ENCODE measurements at places on chromosomes 4 and X.
A peak's percentile ranks its signal among the peaks of the same experiment; 100 is the strongest.

DNA sequence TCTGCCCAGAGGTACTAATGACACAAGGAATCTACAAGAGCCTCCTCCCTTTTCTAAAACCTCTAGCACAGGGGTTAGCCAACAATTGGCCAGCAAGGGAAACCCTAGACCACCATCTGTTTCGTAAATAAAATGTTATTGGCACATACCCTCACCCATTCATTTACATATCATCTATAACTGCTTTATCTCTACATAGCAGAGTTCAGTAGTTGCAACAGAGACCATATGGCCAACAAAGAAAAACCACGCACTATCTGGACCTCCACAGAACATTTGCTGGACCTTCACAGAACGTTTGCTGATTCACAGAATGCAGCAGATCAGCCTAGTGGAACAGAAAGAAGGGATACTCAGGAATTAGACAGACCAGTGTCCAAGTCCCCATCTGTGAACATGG is 9.4 kb downstream of the SLC2A9 start:
- no peak for DNase-seq

GRCh38 chr4:103365285-103365684 is 167.1 kb upstream of the CENPE start:
- DNase-seq: no peak

DNA sequence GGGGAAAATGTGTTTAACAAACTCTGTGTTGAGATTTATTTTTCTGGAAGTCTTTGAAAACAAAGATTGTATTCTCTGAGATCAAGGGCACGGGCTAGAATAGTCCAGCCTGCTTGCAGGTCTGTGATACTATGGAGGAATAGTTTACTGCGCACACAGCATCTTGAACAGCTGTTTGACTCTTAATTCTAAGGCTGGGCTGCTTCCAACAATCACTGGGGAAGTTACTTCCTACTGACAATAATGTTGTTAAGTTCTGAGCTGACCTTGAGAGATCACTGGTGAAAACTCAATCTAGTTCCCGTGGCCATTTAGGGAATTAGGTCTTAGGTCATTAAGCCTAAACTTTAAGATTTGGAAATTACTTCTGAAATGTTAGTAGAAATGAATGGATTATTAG is 416.1 kb upstream of the FTHL17 start:
- no peak for DNase-seq

DNA sequence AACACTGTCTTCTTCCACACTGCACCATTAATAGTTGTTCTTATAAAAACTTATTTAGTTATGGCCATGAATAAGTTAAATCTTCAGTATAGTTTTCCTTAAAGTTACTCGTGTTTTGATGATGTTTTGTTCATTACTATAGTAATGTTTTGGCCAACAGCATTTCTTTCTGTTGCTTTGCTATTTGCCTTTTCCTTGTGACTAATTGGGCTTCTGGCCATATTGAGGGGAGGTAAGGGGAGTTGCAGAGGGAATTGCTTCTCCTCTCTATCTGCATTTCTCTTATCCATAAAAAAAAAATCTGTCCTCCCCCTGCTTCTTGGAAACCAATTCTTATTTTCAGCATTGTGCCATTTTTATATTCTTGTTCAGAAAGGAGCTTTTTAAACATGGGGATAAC is 42.7 kb upstream of the ZCCHC12 start:
- DNase-seq: no peak

GRCh38 chrX:108270280-108270679 is 167.9 kb downstream of the COL4A6 start:
- no peak for DNase-seq

DNA sequence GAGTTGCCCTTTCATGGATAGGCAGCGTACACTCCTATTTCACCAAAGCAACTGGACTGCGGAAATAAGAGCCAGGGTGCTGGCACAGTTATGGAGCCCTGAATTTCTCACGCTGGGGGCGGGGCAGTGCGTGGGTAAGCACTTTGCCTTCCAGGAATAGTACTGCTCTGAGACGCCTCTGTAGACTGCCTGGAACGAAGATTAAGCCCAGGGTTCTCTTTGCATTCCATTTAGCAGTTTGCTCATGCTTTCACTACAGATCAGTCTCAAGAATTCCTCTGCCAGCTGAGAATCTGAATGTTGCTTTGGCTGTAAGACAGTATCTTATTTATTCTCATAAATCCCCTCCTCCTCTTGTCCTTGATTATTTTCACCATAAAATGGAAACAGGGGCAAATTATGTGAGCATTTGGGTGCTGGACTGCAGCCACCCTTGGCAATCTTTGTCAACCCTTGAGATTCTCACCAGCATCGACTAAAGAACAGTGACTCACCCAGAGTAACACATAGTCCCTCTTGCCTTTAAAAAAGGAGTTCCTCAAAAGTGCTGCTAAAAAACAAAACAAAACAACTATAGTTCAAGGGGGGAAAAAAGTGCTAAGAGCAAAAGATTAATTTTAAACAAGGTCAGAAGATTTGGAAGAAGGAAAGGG is 88.9 kb upstream of the CITED1 start:
- no peak for DNase-seq

- no peak for DNase-seq
Measured at GRCh38 chrX:6986915-6987314, 160.6 kb upstream of the STS start.

GRCh38 chrX:65933085-65933589 is 106.7 kb downstream of the VSIG4 start:
- no peak for DNase-seq

GRCh38 chrX:51813886-51814460 is 70.7 kb downstream of the GSPT2 start:
- DNase-seq: no peak

DNA sequence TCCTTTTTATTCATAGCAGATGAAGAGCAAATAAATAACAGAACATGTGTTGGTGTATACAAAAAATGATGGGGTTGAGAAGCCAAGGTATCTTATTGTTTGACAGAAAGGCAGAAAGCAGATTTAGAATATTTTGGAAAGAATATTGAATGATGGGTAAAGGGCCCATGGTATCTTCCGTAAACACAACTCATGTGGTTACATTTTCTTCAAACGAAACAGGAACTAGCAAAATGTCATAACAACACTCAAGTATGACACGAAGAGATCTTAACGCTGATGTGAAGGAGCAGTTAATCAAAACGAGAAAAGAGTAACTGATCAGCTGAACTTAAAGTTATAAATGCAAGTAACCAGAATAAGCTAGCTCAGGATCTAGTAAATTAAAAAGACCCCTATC is 195.7 kb upstream of the GK2 start:
- DNase-seq: peak; percentile 14

DNA sequence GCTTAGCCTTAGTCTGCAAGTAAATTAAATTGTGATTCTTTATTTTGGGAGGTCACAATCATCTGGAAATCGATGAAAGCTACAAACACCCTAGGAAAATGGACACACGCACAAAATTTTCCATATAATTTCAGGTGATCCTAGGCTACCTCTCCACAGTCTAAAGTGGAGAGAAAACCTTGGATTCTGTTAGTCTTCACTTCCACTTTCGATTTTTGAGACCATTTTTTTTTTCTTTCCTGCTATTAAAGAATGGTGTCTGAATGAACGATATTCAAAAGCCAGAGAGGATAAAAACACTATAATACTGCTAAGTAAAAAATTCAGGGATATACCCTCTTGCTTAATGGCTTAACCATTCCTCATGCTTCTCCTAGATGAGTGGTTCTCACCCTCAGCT is 1.7 kb downstream of the FBXL5 start:
- DNase-seq: no peak

GRCh38 chr4:91032725-91033445 is 905.7 kb downstream of the CCSER1 start:
- DNase-seq: no peak

DNA sequence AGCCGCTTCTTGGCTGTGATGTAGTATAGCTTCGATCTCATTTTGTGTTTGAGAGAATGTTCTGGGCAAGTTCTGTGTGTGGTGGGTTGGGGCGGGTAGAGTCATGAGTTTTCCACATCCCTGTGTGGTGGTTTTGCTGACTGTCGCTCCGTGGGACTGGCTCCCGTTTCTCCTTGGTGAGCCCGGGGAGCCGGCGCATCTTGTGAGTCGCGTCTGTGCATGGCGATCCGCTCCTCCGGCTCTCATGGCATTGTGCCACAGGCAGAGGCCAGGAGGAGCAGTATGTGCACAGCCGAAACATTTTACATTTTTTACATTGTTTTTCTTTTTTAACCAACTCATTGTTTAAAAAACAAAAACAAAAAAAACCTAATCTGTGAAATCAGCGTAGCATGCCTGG is 27.7 kb upstream of the TBC1D14 start:
- DNase-seq: no peak
